ENCODE measurements at places on chromosomes 13 and 19. TPM values are rescaled to one million over a fixed set of nuclear protein-coding genes. Genes with fewer than 3 reads are reported as not detected.

GRCh38 chr19:39410017-39410830 lies 2.2 kb upstream of the PLEKHG2 start:
- H3K27ac ChIP-seq = peak overlapping the region; percentile 91
- peak overlapping the region; percentile 64 for H3K4me3 ChIP-seq
- H3K4me1 ChIP-seq = peaks cover 40% of the 10 kb centered on the region
- DNase-seq = peak; percentile 73
- H3K27me3 ChIP-seq = no peaks in the 10 kb centered on the region
- peaks cover 7% of the 10 kb centered on the region for H3K36me3 ChIP-seq

GRCh38 chr13:48161530-48162179 lies 66.8 kb upstream of the MED4 start:
- H3K36me3 ChIP-seq = no peaks in the 10 kb centered on the region
- H3K27me3 ChIP-seq = no peaks in the 10 kb centered on the region
- 0 out of 2 replicates have a peak, but pooled peaks cover 7% of the 10 kb centered on the region for H3K4me1 ChIP-seq
- H3K4me3 ChIP-seq = no peak overlapping the region

DNA sequence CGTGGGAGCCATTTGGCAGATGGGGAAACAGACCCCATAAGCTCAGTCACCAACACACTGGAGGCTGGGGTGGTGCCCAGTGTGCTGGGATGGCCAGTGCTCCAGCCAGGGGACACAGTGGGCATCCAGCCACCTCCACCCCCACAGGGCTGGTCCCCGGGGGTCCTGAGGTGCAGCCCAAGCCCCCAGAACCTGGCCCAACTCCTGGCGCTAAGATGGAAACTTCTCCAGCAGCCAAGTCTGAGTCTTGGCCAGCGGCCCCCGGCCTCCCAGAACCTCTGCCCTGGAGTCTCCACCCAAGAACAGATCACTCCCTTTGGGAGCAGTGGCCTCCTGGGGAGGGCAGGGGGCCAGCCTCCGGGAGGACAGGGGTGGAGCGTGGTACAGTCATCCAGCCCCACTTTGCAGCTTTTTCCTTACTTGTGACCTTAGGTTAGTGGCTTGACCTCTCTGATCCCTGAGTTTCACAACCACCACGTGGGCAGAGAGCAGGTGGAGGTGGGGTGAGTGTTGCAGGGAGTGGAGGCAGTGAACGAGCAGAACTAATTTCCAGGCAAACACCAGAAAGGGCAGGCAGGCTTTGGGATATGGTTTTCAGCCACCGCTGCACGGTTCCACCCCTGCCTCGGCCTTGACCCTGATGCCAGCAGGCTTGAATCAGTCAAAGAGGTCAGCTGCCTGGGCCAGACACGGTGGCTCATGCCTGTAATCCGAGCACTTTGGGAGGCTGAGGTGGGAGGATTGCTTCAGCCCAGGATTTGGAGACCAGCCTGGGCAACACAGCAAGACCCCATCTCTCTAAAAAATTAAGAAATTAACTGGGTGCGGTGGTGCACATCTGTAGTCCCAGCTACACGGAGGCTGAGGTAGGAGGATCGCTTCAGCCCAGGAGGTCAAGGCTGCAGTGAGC lies 4.3 kb upstream of the NRTN start:
- H3K4me3 ChIP-seq = no peak overlapping the region
- DNase-seq = no peak
- 0 out of 2 replicates have a peak, but pooled peaks cover 3% of the 10 kb centered on the region for H3K4me1 ChIP-seq

DNA sequence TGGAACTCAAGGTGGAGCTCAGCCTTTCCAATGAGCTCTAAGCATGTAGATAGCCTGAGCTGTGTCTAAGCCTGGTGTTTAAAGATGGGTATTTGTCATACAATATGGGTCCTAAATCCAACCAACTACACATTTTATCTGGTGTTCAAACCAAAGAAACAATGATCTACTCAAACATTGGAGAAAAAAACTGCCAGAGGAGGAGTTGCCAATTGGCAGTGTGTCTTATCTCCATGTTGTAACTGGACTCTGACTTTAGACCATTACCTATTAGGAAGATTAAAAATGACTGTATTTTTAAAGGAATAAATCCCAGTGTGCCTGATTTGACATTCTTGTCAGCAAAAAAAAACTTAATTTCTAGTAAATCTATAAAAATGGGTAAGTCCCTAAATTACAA lies 96.3 kb downstream of the COG6 start:
- H3K27ac ChIP-seq = no peak overlapping the region
- H3K4me3 ChIP-seq = no peak overlapping the region
- H3K4me1 ChIP-seq = no peaks in the 10 kb centered on the region

DNA sequence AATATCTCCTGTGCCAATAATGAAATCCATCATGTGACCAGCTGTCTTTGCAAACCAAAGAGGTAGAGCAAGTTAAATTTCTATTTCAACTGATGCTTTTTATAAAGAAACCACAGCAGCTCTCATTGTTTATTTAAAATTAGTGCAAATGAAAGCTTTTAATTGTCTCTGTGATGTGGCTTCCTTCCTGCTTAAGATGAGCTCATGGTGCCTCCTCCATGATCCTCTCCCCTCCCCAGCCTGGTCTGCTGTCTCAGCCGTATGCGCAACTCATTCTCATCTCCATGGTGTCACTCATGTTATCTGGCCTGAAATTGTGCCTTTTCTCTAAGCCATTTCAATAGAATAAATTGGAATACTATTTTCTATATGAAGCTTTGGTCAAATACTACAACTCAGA lies 270.6 kb downstream of the FGF14 start:
- no peaks in the 10 kb centered on the region for H3K36me3 ChIP-seq
- H3K4me1 ChIP-seq = peaks cover 20% of the 10 kb centered on the region
- H3K27me3 ChIP-seq = no peaks in the 10 kb centered on the region
- H3K4me3 ChIP-seq = no peak overlapping the region
- DNase-seq = no peak
- peak overlapping the region; percentile 47 for H3K27ac ChIP-seq

- H3K4me3 ChIP-seq = no peak overlapping the region
- DNase-seq = no peak
- no peak overlapping the region for H3K27ac ChIP-seq
- no peaks in the 10 kb centered on the region for H3K27me3 ChIP-seq
Observed at GRCh38 chr19:33370783-33371182, 2.7 kb upstream of the CEBPG start.

DNA sequence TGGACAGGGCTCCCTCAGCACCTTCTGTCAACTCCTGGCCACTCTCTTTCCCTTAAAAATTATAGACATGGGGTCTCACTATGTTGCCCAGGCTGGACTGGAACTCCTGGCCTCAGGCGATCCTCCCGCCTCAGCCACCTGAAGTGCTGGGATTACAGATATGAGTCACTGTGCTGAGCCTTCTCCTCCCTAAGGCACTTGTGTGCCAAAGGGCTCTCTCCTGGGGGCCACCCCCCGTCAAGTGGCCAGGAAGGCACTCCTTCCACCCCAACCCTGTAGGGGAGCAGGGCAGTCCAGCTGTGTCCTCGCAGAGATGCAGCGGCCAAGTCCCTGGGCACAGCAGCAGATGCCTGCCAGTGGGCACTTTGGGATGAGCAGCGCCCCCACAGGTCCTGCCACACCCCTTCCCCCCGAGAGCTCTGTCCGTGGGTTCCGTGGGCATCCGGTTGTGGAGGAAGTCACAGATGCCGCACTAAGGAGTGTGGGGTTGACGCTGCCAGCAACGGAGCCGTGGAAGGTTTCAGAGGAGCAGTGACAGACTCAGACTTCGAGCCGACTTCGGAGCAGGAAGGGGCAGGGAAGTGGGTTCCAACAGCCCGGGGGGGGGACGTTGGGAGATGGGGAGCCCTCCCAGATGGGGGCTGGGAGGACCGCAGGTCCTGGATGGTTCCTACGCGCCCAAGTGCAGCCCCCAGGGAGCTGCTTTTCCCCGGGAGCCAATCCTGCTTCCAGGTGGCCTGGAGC lies 3.3 kb upstream of the UQCR11 start:
- no peak overlapping the region for H3K27ac ChIP-seq
- H3K27me3 ChIP-seq = no peaks in the 10 kb centered on the region
- peak; percentile 32 for DNase-seq
- no peak overlapping the region for H3K4me3 ChIP-seq
- peaks cover 5% of the 10 kb centered on the region for H3K4me1 ChIP-seq

GRCh38 chr19:55830656-55831055 lies 1.1 kb downstream of the NLRP11 start:
- H3K4me1 ChIP-seq = no peaks in the 10 kb centered on the region
- no peak overlapping the region for H3K4me3 ChIP-seq
- 0 out of 2 replicates have a peak, but pooled peaks cover 6% of the 10 kb centered on the region for H3K27me3 ChIP-seq
- no peaks in the 10 kb centered on the region for H3K36me3 ChIP-seq

DNA sequence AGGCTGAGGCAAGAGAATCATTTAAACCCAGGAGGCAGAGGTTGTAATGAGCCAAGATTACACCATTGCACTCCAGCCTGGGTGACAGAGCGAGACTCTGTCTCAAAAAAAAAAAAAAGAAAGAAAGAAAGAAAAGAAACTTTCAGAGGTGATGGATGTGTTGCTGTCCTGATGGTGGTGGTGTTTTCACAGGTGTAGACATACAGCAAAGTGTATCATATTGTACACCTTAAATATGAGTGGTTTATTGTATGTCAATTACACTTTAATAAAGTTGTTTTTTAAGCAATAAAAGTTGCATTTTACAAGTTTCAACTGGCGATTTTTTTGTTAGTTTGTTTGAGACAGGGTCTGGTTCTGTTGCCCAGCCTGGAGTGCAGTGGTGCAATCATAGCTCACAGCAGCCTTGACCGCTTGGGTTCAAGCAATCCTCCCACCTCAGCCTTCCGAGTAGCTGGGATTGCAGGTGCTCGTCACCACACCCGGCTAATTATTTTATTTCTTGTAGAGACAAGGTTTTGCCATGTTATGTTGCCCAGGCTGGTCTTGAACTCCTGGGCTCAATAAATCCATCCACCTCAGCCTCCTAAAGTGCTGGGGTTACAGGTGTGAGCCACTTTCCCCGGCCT lies 13.5 kb upstream of the INSR start:
- DNase-seq = no peak
- no peak overlapping the region for H3K4me3 ChIP-seq
- H3K4me1 ChIP-seq = no peaks in the 10 kb centered on the region
- no peak overlapping the region for H3K27ac ChIP-seq
- no peaks in the 10 kb centered on the region for H3K27me3 ChIP-seq

GRCh38 chr13:105665284-105665683 lies 870.2 kb downstream of the EFNB2 start:
- no peaks in the 10 kb centered on the region for H3K4me1 ChIP-seq
- H3K27ac ChIP-seq = no peak overlapping the region
- H3K4me3 ChIP-seq = no peak overlapping the region
- DNase-seq = no peak
- no peaks in the 10 kb centered on the region for H3K36me3 ChIP-seq

ZFP28 gene
- polyA plus RNA-seq = 4.9 TPM

ANGPTL4 gene
- polyA plus RNA-seq = 71.2 TPM

ZNF699 gene
- 0.97 TPM for polyA plus RNA-seq

CEACAM7 gene
- not detected for polyA plus RNA-seq

SIGLEC12 gene
- polyA plus RNA-seq = not detected

PABPC3 gene
- 0.02 TPM for polyA plus RNA-seq

POLR1G gene
- 11.0 TPM for polyA plus RNA-seq

PALM gene
- 6.2 TPM for polyA plus RNA-seq

Measured in SK-N-SH (cell line).